Chondrocyte (in vitro differentiated cells): ENCODE measurements at places on chromosomes 16 and 17. TPM values are rescaled to one million over a fixed set of nuclear protein-coding genes. Genes with fewer than 3 reads are reported as not detected.

- DNase-seq: no peak
- no peaks in the 10 kb centered on the region for H3K27me3 ChIP-seq
Observed at GRCh38 chr16:15592324-15592723, 50.6 kb downstream of the MARF1 start.

DNA sequence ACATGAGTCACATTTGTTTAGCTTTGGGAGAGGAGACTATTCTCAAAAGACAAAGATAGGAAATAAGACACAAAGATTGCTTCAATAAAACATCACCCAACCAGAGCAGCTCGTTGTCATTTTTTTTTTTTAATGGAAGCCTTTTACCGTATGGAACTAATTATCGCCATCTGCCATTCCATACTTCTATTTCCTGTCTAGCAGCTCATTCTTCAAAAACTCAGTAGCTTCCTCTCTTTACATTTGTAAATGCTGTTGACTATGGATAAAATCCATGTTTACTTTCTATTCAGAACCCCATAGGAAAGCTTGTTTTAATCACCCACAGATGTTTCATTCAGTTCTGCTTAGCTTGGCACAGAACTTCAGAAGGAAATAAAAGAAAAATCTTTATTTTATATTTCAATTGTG lies 110.0 kb upstream of the PSMD7 start:
- no peak for DNase-seq
- H3K27me3 ChIP-seq: no peaks in the 10 kb centered on the region
- H3K4me1 ChIP-seq: peaks cover 12% of the 10 kb centered on the region
- peaks cover 3% of the 10 kb centered on the region for H3K36me3 ChIP-seq
- no peak overlapping the region for H3K27ac ChIP-seq

GRCh38 chr16:4351880-4352279 lies 759 bp upstream of the PAM16 start:
- peaks cover 22% of the 10 kb centered on the region for H3K4me1 ChIP-seq
- no peak for DNase-seq
- no peaks in the 10 kb centered on the region for H3K36me3 ChIP-seq
- no peaks in the 10 kb centered on the region for H3K27me3 ChIP-seq

DNA sequence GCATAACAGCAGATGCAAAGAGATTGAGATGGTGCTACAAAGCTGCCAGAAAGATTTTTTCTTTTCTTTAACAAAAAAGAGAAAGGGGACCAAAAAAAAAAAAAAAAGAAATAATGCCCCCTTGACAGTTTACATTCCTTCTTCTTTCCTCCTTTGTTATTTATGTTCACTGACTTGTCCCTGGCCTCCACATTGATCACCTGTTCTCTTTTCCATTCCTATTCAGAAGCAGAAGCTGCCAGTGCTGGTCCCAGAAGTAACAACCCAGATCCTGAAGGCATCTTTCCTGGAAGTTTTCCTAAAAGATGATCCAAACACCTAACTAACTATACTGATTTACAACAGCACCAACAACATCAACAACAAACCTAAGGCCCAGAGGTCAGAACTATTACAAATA lies 728.1 kb downstream of the KCNJ2 start:
- peaks cover 21% of the 10 kb centered on the region for H3K4me1 ChIP-seq
- peaks cover 4% of the 10 kb centered on the region for H3K36me3 ChIP-seq
- no peak overlapping the region for H3K4me3 ChIP-seq
- no peak overlapping the region for H3K27ac ChIP-seq
- no peak for DNase-seq

GRCh38 chr16:4096509-4096908 lies 19.7 kb downstream of the ADCY9 start:
- H3K4me3 ChIP-seq: no peak overlapping the region
- H3K27me3 ChIP-seq: no peaks in the 10 kb centered on the region
- no peaks in the 10 kb centered on the region for H3K36me3 ChIP-seq
- H3K27ac ChIP-seq: no peak overlapping the region
- peaks cover 54% of the 10 kb centered on the region for H3K4me1 ChIP-seq
- no peak for DNase-seq

- peak overlapping the region; percentile 55 for H3K4me3 ChIP-seq
- peaks cover 24% of the 10 kb centered on the region for H3K4me1 ChIP-seq
- H3K36me3 ChIP-seq: peaks cover 5% of the 10 kb centered on the region
- no peaks in the 10 kb centered on the region for H3K27me3 ChIP-seq
- DNase-seq: no peak
Observed at GRCh38 chr17:39209317-39210092, 9.4 kb downstream of the RPL19 start.

DNA sequence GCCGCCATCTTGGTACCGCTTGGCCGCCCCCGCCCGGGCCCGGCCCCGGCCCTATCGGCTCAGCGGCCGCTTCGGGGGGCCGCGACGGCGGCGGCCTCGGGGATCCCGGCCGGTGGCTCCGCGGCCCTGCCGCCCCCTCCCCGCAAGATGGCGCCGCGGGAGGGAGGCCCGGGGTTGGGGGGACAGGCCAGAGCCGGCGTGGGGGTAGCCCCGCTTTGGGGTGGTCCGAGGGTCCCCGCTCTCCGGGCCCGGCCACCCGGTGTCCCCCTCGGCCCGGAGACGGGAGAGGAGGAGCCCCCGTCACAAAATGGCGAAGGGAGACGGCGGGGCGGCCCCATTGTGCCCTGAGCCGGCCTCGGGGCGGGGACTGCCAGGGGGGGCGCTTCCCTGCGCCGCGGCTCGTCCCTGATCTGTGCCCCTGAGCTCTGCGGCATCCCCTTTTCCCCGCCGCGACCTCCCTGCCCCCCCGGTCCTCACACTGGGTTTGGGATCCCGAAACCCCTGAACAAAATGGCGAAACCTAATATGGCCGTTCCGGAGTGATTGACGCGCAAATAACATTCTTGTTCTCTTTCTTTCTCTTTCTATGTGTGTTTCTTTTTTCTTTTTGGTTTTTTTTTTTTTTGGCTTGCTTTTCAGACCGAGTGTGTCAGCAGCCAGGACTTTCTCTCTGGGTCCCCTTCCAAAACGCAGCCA lies 986 bp downstream of the HAPSTR1 start:
- peaks cover 41% of the 10 kb centered on the region for H3K4me1 ChIP-seq
- no peaks in the 10 kb centered on the region for H3K27me3 ChIP-seq
- H3K27ac ChIP-seq: peak overlapping the region; percentile 98
- no peak for DNase-seq
- H3K4me3 ChIP-seq: peak overlapping the region; percentile 99
- H3K36me3 ChIP-seq: peaks cover 18% of the 10 kb centered on the region

The FOXL1 gene
- 7.7 to 10.1 TPM (median 8.1 TPM) in 3 replicates for total RNA-seq

- DNase-seq: no peak
- H3K27ac ChIP-seq: no peak overlapping the region
- H3K36me3 ChIP-seq: no peaks in the 10 kb centered on the region
- H3K27me3 ChIP-seq: no peaks in the 10 kb centered on the region
- no peak overlapping the region for H3K4me3 ChIP-seq
Observed at GRCh38 chr16:83674931-83675535, 132.7 kb upstream of the HSBP1 start.

- DNase-seq: no peak
- H3K4me1 ChIP-seq: peaks cover 3% of the 10 kb centered on the region
- H3K27ac ChIP-seq: no peak overlapping the region
- no peak overlapping the region for H3K4me3 ChIP-seq
- no peaks in the 10 kb centered on the region for H3K36me3 ChIP-seq
Observed at GRCh38 chr16:88558457-88559442, 11.5 kb upstream of the ZC3H18 start.

The SLC2A4 gene
- 0.15 to 0.38 TPM (median 0.30 TPM) in 3 replicates for total RNA-seq

The FAM83G gene
- 3.4 to 9.4 TPM (median 8.2 TPM) in 3 replicates for total RNA-seq

DNA sequence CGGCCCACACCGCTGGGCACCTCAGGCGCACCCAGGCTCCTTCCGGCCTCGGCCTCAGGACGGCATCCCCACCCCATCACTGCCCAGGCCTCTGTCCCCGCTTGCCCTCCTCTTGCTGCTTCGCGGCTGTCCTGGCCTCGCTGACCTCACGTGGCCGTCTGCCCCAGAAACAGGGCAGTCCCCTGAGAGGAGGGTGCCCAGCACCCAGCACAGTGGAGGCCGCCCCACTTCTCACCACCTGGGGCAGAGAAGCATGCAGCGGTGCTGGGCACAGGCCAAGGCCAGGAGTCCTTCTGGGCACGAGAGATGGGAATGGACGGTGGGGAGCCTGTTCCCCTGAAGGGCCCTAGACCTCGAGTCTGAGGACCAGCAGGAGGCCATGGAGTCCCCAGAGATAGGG lies 8.9 kb downstream of the HAGH start:
- peaks cover 7% of the 10 kb centered on the region for H3K4me1 ChIP-seq
- no peak overlapping the region for H3K4me3 ChIP-seq
- H3K36me3 ChIP-seq: peaks cover 6% of the 10 kb centered on the region
- no peak overlapping the region for H3K27ac ChIP-seq

- H3K27ac ChIP-seq: peak within 1 kb of the TSS; percentile 87
- H3K4me1 ChIP-seq: peaks cover 24% of the 10 kb centered on the region
- H3K4me3 ChIP-seq: peak within 1 kb of the TSS; percentile 78
Observed at GRCh38 chr16:67150833-67151396, at the start of gene B3GNT9. B3GNT9 (minus strand) TSS chr16:67150998; CDS start chr16:67150485, 513 bp downstream.

- no peak within 1 kb of the TSS for H3K4me3 ChIP-seq
- H3K36me3 ChIP-seq: peaks cover 15% of the 10 kb centered on the region
- H3K4me1 ChIP-seq: peaks cover 30% of the 10 kb centered on the region
- no peaks in the 10 kb centered on the region for H3K27me3 ChIP-seq
Observed at GRCh38 chr17:27630607-27631410, at the start of gene LGALS9. LGALS9 (plus strand) TSS chr17:27631188; CDS start chr17:27631266, 78 bp downstream.

The FMNL1 gene
- 0.89 to 2.0 TPM (median 1.8 TPM) in 3 replicates for total RNA-seq

The ARMC5 gene
- 12.2 to 13.2 TPM (median 12.4 TPM) in 3 replicates for total RNA-seq

The ABCA9 gene
- 0.05 to 0.38 TPM (median 0.29 TPM) in 3 replicates for total RNA-seq

GRCh38 chr17:16040710-16041251 lies 41.2 kb downstream of the TTC19 start:
- no peaks in the 10 kb centered on the region for H3K27me3 ChIP-seq
- peaks cover 46% of the 10 kb centered on the region for H3K36me3 ChIP-seq
- H3K27ac ChIP-seq: no peak overlapping the region
- peaks cover 10% of the 10 kb centered on the region for H3K4me1 ChIP-seq

DNA sequence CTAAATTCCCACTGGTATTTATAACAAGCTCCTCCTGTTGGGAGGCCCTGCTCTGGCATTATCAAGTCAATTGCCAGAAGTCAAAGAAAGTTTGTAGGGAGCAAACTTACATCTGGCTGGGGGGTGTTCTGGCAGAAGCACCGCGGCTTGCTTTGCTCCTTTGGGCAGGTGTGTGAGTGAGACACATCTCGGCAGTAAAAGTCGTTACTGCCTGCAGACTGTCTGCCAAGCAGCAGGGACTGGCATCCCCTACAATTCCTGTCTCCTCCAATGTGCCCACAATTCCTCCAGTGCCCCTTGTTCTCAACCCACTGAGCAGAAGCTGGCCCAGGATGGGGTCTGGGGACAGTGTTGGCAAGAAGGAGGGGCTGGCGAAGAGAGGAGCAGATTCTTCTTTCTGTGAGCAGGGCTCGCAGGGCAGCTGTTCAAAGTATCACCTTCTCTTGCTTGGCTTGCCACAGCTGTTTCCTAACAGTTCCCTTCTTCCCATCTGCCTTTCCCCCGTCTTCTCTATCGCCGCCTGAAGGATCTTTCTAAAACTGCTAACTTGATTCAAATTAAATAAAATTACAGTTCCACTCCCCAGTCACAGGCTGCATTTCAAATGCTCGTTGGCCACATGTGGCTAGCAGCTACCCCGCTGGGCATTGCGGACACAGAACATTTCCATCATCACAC lies 30.2 kb downstream of the SPACA3 start:
- H3K27ac ChIP-seq: no peak overlapping the region
- no peak for DNase-seq
- H3K4me3 ChIP-seq: no peak overlapping the region
- peaks cover 36% of the 10 kb centered on the region for H3K27me3 ChIP-seq
- H3K4me1 ChIP-seq: no peaks in the 10 kb centered on the region

DNA sequence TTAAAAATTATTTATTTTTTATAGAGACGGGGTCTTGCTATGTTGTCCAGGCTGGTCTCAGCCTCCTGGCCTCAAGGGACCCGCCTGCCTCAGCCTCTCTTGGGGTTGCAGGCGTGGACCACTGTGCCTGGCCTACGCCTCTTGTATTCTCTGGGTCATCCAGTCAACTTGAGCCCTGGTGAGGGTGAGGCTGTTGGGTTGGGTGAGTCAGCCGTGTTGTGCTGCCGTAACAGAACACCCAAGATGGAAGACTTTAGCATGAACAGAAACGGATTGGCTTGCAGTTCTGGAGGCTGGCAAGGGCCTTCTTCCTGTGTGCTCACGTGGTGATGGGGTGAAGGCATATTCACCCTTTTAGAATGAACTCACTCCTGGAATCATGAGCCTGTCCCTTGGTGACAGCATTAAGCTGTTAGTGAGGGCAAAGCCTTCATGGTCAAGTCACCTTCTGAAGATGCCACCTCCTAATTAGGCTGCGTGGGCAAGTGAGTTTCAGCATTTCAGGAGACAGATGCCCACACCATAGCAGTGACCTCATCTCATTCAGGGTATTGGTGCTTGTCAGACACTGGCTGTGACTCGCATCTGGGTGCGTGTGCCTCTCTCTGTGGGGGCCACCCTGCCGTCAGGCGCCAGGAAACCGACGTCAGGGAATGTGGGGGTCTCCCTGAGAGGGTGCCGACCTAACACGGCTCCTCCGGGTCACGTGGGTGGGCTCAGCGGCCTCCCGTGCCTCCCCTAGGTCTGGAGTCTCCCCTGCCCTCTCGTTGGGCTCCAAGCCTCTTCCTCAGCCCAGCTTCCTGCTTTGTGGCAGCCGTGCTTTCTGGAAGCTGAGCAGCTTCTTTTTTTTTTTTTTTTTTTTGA lies 49.8 kb downstream of the WDR45B start:
- H3K27ac ChIP-seq: no peak overlapping the region
- H3K36me3 ChIP-seq: peaks cover 19% of the 10 kb centered on the region
- peaks cover 21% of the 10 kb centered on the region for H3K4me1 ChIP-seq
- DNase-seq: peak; percentile 64
- H3K27me3 ChIP-seq: no peaks in the 10 kb centered on the region

The HIGD1B gene
- 0.82 to 0.97 TPM in 2 of 3 replicates, not detected in the other for total RNA-seq

The SP2 gene
- 13.5 to 16.8 TPM (median 16.0 TPM) in 3 replicates for total RNA-seq

DNA sequence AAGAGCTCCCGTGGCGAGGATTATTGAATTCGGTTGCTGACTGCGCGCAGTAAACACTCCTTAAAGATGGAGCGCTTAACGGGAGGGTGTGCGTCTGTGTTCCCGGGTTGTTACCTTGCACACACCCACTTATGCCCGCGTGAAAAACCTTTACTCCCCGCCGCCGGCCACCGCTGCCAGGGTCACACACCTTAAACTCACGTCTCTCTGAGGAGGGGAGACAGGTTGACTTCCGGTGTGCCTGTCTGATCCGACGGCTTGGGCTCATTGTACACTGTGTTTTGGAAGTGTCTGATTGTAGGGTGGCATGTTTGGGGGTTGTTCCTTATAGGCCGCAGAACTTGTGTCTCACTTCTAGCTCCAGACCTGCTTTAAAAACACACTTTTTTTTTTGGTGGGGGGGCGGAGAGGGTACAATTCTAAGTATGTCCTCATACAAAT lies 66.8 kb downstream of the KPNA2 start:
- no peaks in the 10 kb centered on the region for H3K27me3 ChIP-seq
- peak overlapping the region; percentile 94 for H3K4me3 ChIP-seq
- peaks cover 2% of the 10 kb centered on the region for H3K36me3 ChIP-seq
- H3K27ac ChIP-seq: peak overlapping the region; percentile 87

The MRC2 gene
- 347 to 378 TPM (median 353 TPM) in 3 replicates for total RNA-seq

The HAS3 gene
- 0.92 to 1.5 TPM (median 1.4 TPM) in 3 replicates for total RNA-seq

DNA sequence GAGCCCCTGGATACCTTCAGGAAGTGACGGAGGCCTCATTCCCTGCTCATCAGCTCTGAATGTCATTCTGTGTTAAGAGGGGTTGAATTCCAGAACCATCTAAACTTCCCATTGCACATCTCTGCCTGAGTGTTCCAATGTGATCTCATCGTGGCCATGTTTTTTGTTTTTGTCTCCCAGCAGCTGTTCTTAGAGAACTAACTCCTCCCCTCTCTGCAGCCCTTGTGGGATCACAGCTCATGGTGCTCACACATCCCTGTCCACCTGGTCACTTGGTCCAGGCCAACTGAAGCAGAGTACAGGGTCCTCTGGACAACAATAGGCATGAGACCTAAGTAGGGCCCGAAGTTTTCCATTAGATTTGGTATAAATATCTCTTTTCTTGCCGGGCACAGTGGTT lies 6.0 kb upstream of the SYT17 start:
- H3K27ac ChIP-seq: no peak overlapping the region
- H3K4me3 ChIP-seq: no peak overlapping the region
- peaks cover 10% of the 10 kb centered on the region for H3K27me3 ChIP-seq
- DNase-seq: no peak
- no peaks in the 10 kb centered on the region for H3K4me1 ChIP-seq
